Amniotic stem cell (primary cell): ENCODE measurements at places on chromosomes 6 and 20.

GRCh38 chr6:41719436-41720261 lies 15.8 kb downstream of the TFEB start:
- no peak for DNase-seq

- no peak for DNase-seq
Observed at GRCh38 chr6:145673504-145673903, 61.8 kb downstream of the EPM2A start.

GRCh38 chr6:75747152-75747992 lies 1.7 kb upstream of the MYO6 start:
- DNase-seq: no peak

GRCh38 chr20:49281059-49281912 lies 3.4 kb upstream of the ZNFX1 start:
- DNase-seq: no peak

- DNase-seq: no peak
Observed at GRCh38 chr6:6875818-6876470, 231.8 kb upstream of the RREB1 start.

- DNase-seq: no peak
Observed at GRCh38 chr20:16929756-16930155, 181.6 kb downstream of the OTOR start.
